ENCODE measurements at places on chromosomes 3 and 15.

- no peak for DNase-seq
Measured at GRCh38 chr15:60408463-60408981, 10.7 kb upstream of the ANXA2 start.

GRCh38 chr3:36557708-36558421, 177.6 kb downstream of the STAC start:
- no peak for DNase-seq

GRCh38 chr3:190695225-190695624, 167.3 kb downstream of the GMNC start:
- no peak for DNase-seq

DNA sequence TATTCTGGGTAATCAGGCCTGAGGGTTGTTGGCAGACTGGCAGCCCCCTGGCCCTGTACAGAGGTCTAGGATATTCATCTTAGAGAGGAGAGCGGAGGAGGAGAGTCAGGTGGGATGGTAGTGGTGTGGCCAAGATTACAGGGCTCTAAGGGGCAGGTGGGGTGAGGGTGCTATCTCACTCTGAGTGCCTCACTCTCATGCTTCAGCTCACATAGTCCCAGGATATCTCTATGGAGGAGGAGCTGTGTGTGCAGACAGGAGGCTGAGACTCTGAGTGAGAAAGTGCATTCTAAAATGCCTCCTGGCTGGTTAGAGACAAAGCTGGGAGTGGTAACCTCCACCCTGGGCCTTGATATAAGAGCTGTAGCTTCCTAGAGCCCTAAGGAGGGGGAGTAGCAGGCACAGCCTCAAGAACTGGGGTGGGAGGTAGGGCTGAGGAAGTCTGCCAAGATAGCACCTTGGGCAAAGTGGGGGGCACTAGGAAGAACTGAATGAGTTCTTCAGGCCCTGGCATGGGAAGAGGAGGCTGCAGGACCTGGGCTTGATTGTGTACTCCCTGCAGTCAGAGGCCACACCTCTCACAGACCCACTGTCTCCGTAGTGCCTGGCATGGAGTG, 39.9 kb downstream of the CLSTN2 start:
- DNase-seq: no peak

GRCh38 chr3:151890721-151891141, 17.3 kb downstream of the SUCNR1 start:
- no peak for DNase-seq

DNA sequence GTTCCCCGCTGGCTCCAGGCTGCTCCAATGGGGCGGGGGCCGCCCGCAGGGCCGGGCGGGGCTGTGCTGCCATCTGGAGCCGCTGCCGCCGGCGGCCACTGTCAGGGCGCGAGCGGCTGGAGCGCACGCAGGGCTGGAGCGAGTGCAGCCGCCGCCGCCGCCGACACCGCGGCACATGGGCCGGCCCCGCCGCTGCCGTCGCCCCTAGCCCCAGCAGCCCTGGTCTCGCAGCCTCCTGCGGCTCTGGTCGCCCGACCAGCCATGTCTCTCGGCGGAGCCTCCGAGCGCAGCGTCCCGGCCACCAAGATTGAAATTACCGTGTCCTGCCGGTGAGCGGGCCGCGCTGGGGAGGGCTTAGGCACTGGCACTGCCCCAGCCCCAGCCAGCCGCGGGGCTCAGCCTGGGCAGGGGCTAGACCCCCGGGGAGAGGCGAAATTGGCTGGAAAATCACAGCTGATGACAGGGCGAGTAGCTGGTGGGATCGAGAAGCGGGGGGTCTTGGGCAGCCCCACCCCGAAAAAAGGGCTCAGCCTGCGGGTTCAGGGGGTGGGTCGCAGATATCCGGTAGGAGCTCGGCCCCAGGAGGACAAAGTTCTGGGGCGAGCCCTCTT, at the start of gene CPNE9:
TSS of gene CPNE9 (plus strand) at position 98 of the 611 bp plus-strand sequence. CDS start at position 262, 164 bp downstream.
- DNase-seq: peak; percentile 73

GRCh38 chr15:71259866-71260265, 144.6 kb downstream of the THSD4 start:
- no peak for DNase-seq

- no peak for DNase-seq
Measured at GRCh38 chr3:8739757-8740504, 6.3 kb downstream of the CAV3 start.

DNA sequence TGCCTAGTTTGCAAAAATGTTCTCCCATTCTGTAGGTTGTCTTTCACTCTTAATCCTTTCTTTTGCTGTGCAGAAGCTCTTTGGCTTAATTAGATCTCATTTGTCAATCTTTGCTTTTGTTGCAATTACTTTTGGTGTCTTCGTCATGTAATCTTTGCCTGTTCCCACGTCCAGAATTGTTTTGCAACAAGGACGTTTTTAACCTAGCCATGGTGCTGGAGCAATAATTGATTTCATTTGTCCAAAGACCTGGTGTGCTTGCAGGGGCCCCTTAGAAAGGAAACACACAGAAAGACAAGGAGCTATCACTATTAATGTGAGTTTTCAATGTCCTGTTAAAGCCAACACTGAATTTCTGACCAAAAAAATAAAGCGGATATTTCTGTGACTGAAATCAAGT, 89.1 kb upstream of the GALNT15 start:
- no peak for DNase-seq

DNA sequence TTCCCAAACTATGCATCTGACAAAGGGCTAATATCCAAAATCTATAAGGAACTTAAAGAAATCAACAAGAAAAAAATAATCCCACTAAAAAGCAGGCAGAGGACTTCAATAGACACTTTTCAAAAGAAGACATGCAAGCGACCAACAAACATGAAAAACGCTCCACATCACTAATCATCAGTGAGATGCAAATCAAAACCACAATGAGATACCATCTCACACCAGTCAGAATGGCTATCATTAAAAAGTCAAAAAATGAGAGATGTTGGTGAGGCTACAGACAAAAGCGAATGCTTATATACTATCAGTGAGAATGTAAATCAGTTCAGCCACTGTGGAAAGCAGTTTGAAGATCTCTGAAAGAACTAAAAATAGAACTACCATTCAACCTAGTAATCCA, 20.2 kb downstream of the CFAP44 start:
- no peak for DNase-seq

GRCh38 chr15:59521443-59521842, 83.5 kb downstream of the FAM81A start:
- DNase-seq: no peak

- no peak for DNase-seq
Measured at GRCh38 chr15:49887659-49888322, 231.2 kb downstream of the ATP8B4 start.

DNA sequence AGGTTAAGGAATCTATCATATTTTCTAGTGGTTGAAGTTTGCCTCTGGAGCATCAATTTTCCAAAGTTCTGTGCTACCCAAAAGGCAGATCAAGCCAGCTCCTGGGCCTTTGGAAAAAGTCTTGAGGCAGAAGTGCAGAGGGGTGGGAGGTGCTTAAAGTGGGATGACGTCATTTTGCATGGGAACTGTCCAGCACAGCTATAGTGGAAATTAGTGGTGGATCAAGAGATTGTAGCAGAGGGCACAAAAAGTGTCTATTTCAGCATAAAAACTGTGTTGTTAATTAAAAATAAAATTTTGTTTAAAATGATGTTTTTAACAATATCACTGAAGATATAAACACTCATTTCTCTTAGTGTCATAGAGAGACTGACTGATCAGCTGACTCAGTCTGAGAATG, 221.9 kb downstream of the LRRN1 start:
- DNase-seq: peak; percentile 45

- no peak for DNase-seq
Measured at GRCh38 chr15:65533057-65533756, 2.9 kb downstream of the HACD3 start.

DNA sequence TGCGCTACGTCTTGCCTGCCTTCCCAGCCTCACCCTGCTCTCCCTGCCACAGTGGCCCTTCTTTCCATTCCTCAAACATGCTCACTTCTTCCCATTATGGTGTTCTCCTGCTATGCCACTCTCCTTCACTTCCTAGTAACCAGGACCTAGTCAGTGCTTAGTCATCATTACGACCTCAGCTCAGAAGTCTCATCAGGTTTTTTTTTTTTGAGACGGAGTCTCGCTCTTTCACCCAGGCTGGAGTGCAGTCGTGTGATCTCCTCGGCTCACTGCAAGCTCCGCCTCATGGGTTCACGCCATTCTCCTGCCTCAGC, 149.5 kb downstream of the GREM1 start:
- no peak for DNase-seq

DNA sequence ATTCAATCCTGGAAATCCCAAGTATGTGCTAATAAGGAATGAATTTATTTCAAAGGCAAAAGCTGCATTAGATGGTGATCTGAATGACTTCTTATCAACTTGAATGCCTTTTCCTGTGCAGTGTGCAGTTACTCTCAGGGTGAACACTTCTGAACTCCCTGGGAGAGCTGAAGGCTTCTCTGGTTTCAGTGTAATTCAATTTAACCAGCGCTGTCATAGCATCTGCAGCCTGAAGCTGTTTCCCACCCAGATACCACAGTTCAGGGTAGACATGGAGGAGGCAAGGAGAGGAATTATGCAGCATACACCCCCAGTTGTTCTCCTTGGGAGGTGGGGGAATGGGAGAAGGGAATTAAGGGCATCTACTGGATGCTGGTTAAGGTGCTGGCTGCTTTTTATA, 49.1 kb upstream of the PRR23C start:
- no peak for DNase-seq

DNA sequence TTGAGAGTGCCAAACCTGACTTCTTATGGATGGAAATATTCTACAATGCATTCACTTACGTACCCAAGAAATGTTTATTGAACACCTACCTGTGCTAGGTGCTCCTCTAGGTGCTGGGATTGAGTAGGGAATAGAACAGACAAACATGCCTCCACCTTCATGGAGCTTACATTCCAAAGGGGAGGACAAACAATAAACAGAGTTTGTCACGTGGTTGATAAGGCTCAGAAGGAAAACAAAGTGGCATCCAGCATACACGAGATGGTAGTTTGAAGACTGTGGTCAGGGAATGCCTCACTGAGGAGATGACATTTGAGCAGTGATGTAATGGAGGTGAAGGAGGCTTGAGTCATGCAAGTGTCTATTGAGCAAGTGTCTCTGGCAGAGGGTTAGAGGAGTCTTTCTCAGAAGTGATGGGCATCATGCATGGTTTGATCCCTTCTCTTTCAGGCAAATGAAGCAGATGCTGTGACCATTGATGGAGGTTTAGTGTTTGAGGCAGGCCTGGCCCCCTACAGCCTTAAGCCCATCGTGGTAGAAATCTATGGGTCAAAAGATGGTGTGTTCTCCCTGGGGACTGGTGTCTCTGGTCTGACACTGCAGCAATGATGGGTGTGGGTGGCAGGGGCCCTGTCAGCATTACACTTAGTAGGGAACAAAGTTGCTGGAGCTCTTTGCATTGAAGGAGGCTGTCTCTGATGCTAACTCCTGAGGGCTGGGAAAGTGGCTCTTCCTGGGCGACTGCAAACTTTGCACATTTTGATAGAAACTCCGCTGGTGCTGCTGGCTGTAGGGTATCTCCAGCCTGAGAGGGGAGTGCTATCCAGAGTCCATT, 29.7 kb upstream of the TOPBP1 start:
- DNase-seq: no peak

- DNase-seq: no peak
Measured at GRCh38 chr3:133812872-133813271, 7.3 kb downstream of the SRPRB start.

GRCh38 chr3:43423142-43423541, 136.8 kb downstream of the SNRK start:
- no peak for DNase-seq

DNA sequence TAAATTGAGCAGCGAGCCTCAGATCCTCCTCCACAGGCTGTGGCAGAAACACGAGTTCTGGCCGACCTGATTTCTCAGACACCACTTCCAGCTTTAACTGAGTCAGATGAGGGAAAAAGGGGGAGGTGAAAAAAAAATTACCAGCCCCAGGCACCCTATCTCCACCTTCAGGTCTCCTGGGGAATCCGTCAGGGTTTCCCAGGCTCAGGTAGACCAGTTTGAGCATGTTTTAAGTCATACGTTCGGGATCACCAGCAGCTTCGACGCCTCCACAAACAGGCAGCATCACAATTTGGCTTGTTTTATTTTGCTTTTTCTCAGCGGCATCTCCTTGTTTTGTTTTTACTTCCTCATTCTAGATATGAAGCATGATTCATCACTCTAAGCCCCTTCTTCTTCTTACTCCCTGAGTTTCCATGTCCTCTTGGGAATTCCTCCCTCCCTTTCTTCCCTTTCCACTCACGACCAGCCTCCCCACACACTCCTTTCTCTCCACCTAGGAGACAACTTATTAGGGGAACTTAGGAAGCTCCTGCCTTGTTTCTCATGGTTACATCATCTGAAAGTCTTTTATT, 190.1 kb downstream of the ZNF621 start:
- DNase-seq: no peak
